ENCODE measurements at places on chromosomes 2 and 18. TPM values are rescaled to one million over a fixed set of nuclear protein-coding genes. Genes with fewer than 3 reads are reported as not detected.

- H3K27ac ChIP-seq, result no peak overlapping the region
- H3K27me3 ChIP-seq, result no peaks in the 10 kb centered on the region
- H3K4me1 ChIP-seq, result no peaks in the 10 kb centered on the region
- H3K4me3 ChIP-seq, result no peak overlapping the region
- no peak for DNase-seq
- no peaks in the 10 kb centered on the region for H3K36me3 ChIP-seq
Observed at GRCh38 chr18:7735196-7735595, 168.1 kb downstream of the PTPRM start.

Gene FAM124B
- 0.34 TPM for total RNA-seq

Gene PRSS56
- not detected for total RNA-seq

DNA sequence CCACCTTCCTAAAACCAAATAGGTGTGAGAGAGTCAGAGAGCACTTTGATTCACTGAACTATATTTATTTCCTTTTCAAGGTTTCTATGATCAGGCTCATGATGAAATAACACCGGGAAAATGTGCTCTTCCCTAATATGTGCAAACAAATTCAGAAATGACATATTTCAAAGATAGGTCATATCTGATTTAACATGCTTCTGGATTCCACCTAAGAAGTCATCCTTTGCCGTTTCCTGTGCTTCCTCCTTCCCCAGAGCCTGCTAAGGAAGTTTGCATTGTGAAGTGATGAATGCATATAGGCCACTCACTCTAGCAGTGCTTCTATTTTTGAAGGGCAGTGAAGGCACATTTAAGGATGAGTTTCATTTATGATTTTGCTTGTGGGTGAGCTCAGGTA, 327.6 kb downstream of the TDRD15 start:
- H3K4me1 ChIP-seq, result no peaks in the 10 kb centered on the region
- DNase-seq, result no peak

DNA sequence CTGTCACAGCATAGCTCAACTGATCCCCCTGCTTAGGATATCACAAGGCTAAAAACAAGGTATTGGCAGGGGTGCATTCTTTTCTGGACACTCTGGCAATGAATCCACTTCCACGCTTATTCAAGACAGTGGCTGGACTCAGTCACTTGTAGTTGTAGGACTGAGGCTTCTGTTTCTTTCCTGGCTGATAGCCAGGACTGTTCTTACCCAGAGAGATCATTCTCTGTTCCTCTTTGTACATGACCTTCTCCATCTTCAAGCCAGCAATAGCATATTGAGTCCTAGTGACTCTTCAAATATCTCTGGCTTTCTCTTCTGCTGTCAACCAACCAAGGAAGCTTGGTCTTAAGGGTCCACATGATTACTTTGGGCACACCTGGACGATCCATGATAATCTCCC, 241.3 kb downstream of the RBM43 start:
- H3K4me1 ChIP-seq, result no peaks in the 10 kb centered on the region
- H3K36me3 ChIP-seq, result no peaks in the 10 kb centered on the region
- no peak for DNase-seq
- no peak overlapping the region for H3K4me3 ChIP-seq

Gene CRYGD
- not detected for total RNA-seq

DNA sequence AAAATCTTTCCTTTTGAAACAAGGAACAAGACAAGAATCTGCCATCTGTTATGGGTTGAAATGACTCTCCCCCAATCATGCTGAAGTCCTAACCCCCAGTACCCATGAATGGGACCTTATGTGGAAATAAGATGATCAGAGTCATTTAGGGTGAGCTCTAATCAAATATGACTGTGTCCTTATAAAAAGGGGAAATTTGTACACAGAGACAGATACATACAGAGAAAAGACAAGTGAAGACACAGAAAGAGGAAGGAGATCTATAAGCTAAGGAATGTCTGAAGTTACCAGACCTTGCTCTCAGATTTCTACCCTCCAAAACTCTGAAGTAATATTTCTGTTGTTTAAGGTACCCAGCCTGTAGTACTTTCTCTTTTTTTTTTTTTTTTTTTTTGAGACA, 15.7 kb downstream of the TGFBRAP1 start:
- no peak overlapping the region for H3K4me3 ChIP-seq
- peaks cover 5% of the 10 kb centered on the region for H3K4me1 ChIP-seq
- no peak for DNase-seq
- H3K36me3 ChIP-seq, result peaks cover 5% of the 10 kb centered on the region

DNA sequence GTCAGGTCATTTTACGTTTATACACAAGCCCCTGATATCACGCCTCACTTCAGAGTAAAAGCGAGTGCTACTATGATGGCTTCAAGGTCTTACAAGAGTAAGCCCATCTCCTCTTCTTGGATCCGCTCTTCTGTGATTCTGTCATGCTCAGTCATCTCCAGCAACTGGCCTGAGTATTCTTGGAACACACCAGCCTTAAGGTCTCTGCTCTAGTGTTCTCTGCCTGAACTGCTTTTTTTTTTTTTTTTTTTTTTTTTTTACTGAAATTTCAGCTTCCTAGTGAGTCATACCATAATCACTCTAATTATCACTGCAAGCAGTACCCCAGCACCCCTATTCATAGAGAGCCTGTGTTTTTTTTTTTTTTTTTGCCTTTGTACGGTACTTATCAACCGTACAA, 1228.9 kb downstream of the CNTNAP5 start:
- H3K27ac ChIP-seq, result no peak overlapping the region
- no peak for DNase-seq
- H3K27me3 ChIP-seq, result no peaks in the 10 kb centered on the region
- H3K4me1 ChIP-seq, result no peaks in the 10 kb centered on the region

Gene NCKAP5
- total RNA-seq, result not detected

DNA sequence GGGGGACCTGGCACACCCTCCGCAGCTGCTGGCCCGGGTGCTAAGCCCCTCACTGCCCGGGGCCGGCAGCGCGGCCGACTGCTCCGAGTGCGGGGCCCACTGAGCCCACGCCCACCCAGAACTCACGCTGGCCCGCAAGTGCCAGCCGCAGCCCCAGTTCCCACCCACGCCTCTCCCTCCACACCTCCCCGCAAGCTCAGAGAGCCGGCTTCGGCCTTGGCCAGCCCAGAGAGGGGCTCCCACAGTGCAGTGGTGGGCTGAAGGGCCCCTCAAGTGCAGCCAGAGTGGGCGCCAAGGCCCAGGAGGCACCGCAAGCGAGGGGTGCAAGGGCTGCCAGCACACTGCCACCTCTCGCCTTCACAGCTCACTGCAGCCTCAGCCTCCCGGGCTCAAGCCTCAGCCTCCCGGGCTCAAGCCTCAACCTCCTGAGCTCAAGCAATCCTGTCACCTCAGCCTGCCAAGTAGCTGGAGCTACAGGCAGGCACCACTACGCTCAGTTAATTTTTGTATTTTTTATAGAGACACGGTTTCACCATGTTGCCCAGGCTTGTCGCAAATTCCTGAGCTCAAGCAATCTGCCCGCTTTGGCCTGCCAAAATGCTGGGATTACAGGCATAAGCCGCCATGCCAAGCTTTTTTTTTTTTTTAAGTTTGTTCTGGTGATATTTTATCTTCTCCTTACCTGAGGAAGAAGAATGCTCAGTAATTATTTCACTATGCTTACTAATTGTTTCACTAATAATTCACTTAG, 71.7 kb upstream of the CDCA7 start:
- H3K27ac ChIP-seq, result no peak overlapping the region
- no peaks in the 10 kb centered on the region for H3K36me3 ChIP-seq
- H3K4me1 ChIP-seq, result no peaks in the 10 kb centered on the region

- H3K36me3 ChIP-seq, result no peaks in the 10 kb centered on the region
- H3K27ac ChIP-seq, result peak overlapping the region; percentile 60
- H3K27me3 ChIP-seq, result peaks cover 32% of the 10 kb centered on the region
- peak overlapping the region; percentile 69 for H3K4me3 ChIP-seq
- H3K4me1 ChIP-seq, result peaks cover 19% of the 10 kb centered on the region
- DNase-seq, result peak; percentile 76
Observed at GRCh38 chr2:110748489-110748867, 16.1 kb downstream of the ACOXL start.

- no peaks in the 10 kb centered on the region for H3K4me1 ChIP-seq
- DNase-seq, result no peak
- no peak overlapping the region for H3K27ac ChIP-seq
Observed at GRCh38 chr18:38751211-38751610, 1185.6 kb upstream of the CELF4 start.

Gene SCN7A
- total RNA-seq, result not detected

Gene TUBA4B
- total RNA-seq, result not detected

All from activated naive CD8-positive, alpha-beta T cell treated with anti-CD3 and anti-CD28 coated beads, Interleukin-2, amount 10 ng/mL, durations not matched to agents 7 days and 5 days (primary cell).